Uterus (tissue), 4 donors: ENCODE measurements at places on chromosomes 5 and 9. TPM values are rescaled to one million over a fixed set of nuclear protein-coding genes. Genes with fewer than 3 reads are reported as not detected.

GRCh38 chr9:107285286-107285685 lies 2.2 kb downstream of the RAD23B start:
- DNase-seq, result no peak

- DNase-seq, result no peak
Observed at GRCh38 chr9:21510806-21511205, 28.7 kb upstream of the IFNE start.

- no peak for DNase-seq
Observed at GRCh38 chr5:137611011-137611580, 112.0 kb upstream of the SPOCK1 start.

DNA sequence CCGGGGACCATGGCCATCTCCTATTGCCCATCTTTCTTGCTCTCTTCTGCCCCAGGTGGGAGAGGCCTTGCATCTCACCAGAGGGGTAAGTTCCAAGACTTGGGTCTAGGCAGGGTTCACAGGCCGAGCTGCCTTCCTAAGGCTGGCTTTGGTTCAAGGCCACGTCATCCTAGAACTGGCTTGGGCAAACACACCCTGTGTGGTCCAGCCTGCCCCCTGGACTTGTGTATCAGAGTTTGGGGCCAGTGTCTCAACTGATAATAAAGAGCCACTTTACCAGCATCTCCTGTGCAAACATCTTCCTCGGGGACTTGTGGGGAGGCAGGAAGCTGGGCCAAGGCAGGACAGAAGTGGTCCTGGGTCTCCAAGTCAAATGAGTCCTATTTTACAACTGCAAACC lies 17.8 kb downstream of the BOD1 start:
- DNase-seq, result no peak

DNA sequence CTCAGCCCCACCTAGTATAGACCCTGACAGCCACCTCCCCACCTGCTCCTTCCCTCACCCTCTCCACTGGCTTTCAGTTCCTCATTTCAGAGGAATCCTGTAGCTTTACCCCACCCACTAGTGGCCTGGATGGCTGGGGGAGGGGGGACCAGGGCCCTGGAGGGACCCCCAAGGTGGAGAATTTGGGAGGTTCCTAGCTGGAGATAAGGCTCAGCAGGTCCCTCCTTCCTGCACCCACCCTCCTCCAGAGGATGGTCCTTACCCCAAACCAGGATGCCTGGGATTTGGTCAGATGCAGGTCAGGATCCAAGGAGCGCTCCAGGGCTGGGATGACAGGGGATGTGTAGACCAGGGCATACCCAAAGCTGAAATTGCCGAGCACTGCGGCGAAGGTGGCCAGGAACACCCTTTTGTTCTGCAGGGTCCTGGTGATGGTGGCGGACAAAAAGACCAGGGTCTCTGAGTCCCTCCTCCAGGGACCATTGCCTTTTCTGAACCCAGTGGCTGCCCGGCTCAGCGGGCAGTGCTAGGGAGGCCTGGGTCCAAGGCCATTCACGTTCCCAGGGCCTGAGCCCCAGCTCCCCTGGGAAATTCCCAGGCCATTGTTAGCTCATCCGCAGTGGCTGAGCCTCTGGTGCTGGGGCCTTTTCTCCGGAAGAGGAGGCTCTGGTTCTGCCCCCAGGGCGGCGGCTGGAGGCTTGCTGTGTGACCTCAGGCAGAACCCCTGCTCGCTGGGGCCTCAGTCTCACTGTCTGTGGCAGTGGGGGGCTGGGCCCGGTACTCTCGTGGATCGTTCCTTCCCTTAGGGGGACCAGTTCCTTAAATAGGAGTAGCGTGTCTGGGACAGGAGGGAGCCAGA lies 678 bp downstream of the SLC2A6 start:
- DNase-seq, result no peak

GRCh38 chr5:63554191-63554590 lies 408.1 kb downstream of the HTR1A start:
- no peak for DNase-seq

GRCh38 chr5:157464519-157465171 lies 4.6 kb downstream of the NIPAL4 start:
- DNase-seq, result peak; percentile 88

DNA sequence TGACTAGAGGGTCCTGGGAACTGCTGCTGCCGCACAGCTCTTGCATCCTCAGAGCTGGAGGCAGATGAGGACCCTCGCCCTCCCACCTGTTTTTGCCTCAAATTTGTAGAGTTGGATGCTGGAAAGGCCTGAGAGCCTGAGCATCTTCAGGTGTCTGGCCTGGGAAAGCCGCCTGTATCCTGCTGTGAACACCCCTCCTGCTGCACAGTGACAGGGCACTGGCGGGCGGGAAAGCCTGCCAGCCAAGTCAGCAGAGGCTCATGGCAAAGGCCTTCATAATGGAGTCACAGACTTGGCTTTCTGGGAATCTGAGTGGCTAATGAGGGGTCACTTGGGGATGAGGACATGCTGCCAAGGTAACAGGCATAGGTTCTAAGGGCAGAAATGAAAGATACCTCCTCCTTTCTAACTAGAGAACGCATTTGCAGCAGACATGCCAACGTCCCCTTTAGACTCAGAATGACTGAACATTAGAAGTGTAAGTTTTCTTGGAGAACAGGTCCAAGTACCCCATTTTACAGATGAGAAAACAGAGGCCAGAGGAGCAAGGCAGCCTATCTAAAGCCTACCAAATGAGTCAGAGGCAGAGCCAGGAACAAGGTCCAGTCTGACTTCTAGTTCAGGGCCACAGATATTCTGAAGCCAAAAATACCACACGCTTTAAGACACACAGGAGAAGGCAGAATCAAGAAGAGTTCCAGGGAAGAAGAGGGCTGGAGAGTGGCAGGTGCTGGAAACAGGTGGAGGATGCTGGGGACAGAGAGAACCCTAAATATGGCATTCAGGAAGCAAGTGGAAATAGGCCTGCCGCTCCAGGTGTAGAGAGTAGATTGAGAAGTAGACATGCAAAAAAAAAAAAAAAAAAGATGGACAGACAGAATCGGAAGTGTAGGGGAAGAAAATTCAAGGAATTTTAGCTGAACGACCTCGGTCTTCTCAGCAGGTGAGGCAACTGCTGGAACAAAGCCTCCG lies 44.1 kb downstream of the EPB41L4B start:
- no peak for DNase-seq

SPATA31E1 gene
- not detected for total RNA-seq

CCL21 gene
- total RNA-seq, result 7.6 TPM

KIF27 gene
- 4.9 TPM for total RNA-seq
